ENCODE measurements at places on chromosomes 4 and X.
A peak's percentile ranks its signal among the peaks of the same experiment; 100 is the strongest.

GRCh38 chr4:95093460-95093859 lies 335.7 kb downstream of the BMPR1B start:
- no peak for DNase-seq

DNA sequence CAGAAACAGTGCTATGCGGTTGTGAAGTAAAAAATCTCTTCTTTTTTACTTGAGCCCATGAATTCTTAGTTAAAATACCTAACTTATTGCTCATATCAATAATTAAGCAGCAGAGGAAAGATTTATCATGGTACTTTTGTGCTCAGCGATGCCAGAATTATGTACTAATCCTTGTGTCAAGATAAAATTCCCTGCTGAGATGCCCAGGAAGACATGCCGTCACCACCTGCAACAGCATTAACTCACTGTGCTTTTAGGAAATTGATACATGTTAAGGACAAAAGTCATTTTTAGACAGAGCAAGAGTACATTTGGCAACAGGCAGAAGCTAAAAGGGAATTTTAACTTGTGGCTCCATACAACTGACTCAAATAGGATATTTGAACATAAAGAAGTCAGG lies 138.9 kb downstream of the NPNT start:
- no peak for DNase-seq

GRCh38 chrX:17550011-17550410 lies 175.0 kb downstream of the NHS start:
- DNase-seq: no peak

DNA sequence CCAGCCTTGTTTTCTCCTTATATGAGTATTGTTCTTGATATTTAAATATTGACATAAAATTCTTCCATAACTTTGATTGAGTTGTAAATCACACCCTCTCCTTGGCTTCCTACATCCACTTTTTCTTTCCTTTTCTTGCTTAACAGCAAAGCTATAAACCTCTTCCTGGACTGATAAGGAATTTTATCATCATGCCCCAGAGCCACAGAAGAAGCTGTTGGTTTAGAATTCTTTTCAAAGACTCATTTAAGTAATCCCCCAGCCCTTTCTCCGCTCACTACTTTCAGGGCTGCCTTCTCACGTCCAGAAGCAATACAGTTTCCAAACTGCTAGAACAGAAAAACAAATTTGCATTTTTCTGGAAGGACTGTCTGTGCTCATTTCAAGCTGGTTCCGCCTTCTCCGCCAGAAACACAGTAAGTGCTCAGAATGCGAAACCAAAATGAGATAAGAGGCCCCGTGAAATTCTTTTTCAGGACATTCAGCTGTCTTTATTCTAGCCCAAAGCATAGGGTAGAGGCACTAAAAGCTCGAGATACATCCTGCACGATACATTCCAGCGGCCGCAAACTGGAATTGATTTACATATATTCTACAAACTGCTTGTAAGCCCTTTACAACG lies 849 bp downstream of the MID1 start:
- no peak for DNase-seq

DNA sequence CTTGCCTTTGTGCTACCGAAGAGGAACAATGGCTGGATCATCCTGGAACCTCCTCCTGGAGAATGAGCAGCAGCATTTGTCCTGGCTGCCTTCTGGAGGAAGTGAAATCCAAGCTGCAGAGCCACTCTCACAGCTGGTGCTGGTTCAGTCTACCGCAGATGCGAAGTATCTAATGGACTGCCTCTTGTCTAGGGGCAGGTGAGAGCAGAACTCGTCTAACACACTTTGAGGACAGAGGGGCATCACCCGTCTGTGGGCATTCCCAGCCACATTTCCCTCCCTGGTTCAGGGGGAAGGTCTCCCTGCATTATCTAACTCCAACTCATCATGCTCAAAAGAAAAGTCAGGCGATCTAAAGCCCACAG lies 338.2 kb upstream of the GATB start:
- DNase-seq: no peak

- DNase-seq: no peak
These were observed 70.4 kb upstream of the USP9X start for GRCh38 chrX:41014776-41015360.

GRCh38 chr4:3520796-3521600 lies 11.2 kb downstream of the LRPAP1 start:
- DNase-seq: no peak

DNA sequence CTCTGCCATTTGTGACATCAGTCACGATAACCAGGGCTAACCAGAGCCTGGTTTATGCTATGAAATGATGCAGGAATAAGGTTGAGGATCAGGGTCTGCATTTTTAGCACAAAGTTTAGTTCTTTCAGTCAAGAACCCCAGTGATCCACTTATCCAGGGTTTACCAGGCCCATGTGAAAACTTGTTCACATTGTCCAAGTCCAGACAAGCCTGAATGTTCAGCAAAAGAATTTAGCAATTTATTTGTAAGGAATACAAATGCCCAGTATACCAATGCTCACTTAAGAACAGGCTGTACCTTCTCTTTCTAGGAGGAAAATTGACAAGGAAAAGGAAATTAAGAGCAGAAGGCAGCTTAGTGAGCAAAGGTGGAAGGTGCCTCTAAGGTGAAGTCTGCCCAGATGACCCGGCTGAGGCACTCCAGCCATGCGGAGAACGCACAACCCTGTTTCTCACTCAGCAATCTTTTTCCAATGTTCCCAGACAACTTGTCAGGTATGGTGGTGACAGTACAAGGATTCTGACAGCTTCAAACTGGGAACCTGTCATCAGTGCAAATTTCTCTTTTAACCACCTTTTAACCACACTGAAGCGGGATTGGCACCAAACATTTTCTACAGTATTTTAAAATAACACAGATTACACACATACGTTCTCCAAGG lies 54.0 kb downstream of the TBC1D9 start:
- DNase-seq: no peak

DNA sequence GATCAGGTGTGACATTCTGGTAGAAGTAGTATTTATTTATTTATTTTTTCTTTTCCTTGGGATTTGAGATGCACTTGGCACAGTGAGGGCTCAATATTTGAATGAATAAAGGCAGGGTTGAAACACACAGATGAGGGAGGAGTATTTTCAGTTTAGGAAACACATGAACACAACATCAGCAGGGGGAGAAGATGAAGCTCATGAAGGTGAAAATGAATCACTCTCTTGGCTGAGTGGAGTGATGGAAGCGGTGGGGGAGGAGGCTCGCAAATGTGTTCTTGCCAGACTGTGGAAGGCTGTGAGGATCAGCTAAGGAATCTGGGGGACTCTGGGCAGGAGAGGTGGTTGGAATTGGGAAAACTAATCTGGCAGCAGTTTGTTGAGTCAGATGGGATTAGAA lies 55.3 kb downstream of the ARHGAP10 start:
- no peak for DNase-seq

DNA sequence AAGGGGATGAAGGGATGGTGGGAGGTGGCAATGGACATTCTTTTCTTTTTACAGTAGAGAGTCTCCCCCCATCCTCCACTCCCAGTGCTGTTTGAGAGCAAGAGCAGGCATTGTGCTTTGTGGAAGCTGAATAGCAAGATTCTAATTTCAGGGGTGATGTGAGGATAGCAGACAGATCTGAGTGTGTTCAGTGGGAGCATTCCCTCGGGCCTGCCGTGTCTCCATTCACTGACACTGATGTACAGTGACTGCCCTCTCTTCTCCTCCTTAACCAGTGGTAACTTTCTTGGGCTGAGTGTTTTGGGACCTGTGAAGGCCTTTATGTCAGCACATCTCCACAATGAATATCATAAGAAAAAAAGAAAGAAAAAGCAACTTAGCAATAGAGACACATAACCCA lies 396.6 kb upstream of the RPS6KA3 start:
- DNase-seq: no peak

- DNase-seq: no peak
These were observed 99.1 kb downstream of the ARHGAP10 start for GRCh38 chr4:147830987-147831386.

DNA sequence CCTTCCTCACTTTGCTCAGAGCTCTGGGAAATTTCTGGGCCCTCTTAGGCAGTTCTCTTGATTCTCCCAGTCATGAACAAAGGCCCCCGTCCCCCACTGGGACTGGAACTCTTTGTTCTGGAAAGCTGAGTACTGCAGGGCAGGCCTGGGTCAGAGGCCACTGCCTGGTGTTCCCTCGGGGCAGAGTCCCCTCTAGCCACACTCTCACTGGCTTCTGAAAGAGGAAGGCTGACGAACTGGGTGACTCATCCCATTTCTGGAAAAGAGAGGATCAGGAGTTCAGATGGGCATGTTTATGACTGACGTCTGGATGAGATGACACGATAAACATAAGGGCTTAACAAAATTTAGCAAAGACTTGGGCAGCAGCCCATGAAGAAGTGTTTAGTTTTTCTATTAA lies 47.7 kb downstream of the DDX3X start:
- no peak for DNase-seq

DNA sequence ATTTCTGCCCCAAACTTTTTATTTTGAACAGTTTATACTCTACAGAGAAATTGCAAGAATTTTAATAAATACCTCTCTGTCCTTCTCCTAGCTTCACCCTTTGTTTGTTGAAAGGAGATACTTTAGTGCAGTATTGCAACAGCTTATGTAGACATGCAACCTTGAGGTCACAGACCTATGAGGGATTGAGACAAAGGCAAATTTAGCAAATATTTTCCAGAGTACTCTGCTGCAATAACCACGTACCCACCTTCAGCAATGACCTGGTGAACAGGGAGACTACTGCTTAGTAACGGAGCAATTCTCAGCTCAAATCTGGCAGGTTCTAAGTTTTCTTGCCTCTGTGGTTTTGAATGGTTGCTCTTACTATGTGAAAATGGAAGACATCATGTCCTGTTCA lies 13.2 kb downstream of the FGA start:
- DNase-seq: no peak

GRCh38 chrX:69290292-69290691 lies 125.0 kb upstream of the PJA1 start:
- no peak for DNase-seq

- DNase-seq: no peak
These were observed 20.5 kb upstream of the STS start for GRCh38 chrX:7127056-7127455.

GRCh38 chr4:48071191-48071590 lies 54.6 kb downstream of the NIPAL1 start:
- no peak for DNase-seq

DNA sequence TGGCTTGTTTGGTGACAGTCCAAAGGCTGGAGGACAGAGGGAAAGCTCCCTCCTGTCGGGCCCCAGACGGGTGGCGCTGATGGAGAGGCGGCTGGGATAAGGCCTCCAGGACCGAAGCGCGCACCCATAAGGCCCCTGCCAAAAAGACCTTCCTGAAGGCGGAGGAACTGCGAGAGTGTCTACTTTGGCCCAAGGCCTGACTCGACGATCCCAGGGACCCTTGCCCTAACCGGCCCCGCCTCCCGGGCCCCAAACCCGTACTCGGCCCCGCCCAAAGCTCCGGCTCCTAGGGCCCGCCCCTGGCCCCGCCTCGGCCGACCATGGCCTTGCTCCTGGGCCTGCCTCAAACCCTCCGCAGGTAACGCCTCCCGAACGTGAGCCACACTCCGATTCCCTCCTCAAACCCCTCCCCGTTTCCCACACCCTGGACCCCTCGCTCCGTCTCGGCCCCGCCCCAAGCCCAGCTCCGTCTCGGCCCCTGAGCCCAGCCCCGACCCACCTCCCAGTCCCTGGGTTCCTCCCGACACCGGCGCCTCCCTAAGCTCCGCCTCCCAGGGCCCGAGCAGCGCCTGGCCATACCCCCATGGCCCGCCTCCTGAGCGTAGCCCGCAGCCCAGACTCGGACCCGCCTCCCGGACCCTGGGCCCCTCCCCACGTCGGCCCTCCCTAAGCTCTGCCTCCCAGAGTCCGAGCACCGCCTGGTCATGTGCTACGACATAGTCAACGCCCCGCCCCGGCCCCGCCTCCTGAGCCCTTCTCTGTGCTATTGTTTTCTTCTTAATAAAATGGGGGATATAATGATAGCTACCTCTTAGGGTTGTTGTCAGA lies 90.0 kb upstream of the DRD5 start:
- DNase-seq: peak; percentile 89

DNA sequence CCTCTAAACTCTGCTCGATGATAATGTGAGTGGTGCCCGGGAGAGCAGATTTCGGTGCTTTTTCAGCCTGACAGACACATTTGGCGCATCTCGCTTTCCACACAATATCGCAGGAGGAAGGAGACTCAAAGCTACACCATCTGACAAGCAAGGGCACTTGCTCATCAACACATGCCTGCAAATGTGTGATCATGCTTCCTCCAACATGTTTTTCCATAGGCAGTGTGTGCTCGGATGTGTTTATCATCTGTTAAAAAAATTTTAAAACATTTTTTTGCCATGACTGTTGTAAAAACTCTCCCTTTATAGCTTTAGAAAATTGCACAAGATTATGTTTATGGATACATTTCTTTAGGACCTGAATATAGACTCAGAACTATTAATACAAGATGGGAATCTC lies 170.3 kb upstream of the PUDP start:
- DNase-seq: no peak

- no peak for DNase-seq
These were observed 2.9 kb upstream of the MND1 start for GRCh38 chr4:153341575-153342090.

DNA sequence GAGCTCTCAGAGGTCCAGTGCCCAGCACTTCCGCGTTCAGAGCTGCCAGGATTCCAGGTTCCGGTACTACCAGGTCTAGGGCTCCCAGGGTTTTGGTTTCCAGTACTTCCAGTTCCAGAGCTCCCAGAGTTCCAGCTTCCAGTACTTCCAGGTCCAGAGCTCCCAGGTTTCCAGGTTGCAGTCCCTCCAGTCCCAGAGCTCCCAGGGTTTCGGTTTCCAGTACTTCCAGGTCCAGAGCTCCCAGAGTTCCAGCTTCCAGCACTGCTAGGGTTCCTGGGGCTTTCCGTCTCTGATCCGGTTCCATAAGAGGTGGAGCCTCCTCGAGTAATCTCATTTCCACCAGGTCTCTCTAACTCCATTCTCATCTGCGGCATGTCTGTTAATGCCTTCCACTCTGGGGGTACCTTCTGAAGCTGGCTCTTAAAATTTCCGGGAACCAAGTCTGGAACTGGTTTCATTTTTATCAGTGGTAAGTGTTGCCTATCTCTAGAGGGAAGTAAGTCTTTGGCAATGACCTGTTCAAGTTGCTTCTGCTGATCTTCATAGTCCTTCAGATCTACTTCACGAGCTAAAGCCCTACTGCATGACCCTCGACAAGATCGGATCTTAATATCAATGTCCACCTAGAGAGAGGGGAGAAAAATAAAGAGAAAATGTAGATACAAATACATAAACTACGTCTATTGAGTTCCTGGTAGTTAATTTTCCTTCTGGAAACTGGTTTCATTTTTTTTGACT lies 4.1 kb downstream of the FGA start:
- no peak for DNase-seq

- no peak for DNase-seq
These were observed 426 bp upstream of the C4orf51 start for GRCh38 chr4:145679520-145679919.

- DNase-seq: no peak
These were observed 65.7 kb downstream of the SHROOM2 start for GRCh38 chrX:9851890-9852289.

DNA sequence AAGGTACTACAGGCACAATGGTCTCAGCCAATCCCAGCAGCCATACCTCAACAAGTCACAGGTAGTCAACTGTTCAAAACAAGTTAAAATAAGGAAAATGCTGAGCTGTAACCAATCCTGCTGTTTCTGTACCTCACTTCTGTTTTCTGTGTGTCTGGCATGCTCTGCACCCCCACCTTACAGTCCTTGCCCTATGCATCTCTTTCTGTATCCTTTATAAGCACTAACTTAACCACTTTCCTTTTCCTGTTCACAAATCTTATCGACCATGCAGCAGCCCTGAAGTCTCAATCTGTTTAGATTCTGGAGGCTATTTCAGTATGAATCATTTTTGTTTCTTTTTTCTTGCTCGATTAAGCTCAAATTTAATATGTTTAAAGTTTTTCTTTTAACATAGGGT lies 12.5 kb upstream of the FAM13A start:
- no peak for DNase-seq

Data from stimulated activated CD4-positive, alpha-beta T cell treated with anti-CD3 and anti-CD28 coated beads, Interleukin-12 subunit alpha, Interleukin-12 subunit beta, amount 100 ng/mL, for 48 hours (primary cell).